Testis (tissue), 5 donors: ENCODE measurements at places on chromosomes 6 and 20. TPM values are rescaled to one million over a fixed set of nuclear protein-coding genes. Genes with fewer than 3 reads are reported as not detected.

- peak; percentile 96 for DNase-seq
Measured at GRCh38 chr6:4358414-4359107, 223.2 kb upstream of the ECI2 start.

DNA sequence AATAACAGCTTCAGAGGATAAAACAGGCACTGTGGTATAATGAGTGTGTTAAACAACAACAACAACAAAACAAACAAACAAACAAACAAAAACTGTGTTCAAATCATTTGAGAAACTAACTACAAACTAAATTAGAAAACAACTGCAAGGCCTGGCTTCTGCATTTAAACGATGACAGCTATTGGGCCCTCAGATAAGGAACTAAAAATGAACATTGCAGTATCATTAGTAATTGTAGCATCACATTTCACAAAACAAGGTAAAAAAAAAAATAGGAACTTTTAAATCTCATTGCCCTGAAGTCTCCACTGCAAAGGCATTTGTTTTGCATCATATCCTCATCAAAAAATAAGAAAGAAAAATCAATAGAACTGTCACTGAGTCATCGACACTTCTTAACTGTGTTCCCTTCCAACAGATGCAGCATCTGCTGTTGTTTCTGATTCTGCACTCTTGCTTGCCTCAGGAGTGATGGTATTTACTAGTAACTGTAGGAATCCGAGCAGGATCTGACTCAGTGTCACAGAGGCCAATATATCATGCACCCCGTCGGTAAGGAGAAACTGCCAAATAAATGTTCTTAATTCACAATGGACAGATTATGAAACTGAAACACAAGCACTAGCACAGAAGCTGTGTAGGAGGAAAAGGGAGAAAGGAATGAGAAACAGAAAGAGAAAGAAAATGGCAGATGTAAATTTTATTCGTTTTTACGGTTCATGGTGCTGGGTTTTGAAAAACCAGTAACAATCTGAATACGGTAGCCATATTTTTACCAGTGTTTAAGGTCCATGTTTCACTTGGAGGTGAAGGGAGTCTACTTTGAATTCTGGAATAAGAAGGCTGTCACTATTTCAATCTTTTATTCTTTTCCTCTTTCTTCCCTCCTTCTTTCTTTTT is 365.7 kb upstream of the EPHA7 start:
- no peak for DNase-seq

Gene TDRD6
- 28.1 TPM for total RNA-seq

DNA sequence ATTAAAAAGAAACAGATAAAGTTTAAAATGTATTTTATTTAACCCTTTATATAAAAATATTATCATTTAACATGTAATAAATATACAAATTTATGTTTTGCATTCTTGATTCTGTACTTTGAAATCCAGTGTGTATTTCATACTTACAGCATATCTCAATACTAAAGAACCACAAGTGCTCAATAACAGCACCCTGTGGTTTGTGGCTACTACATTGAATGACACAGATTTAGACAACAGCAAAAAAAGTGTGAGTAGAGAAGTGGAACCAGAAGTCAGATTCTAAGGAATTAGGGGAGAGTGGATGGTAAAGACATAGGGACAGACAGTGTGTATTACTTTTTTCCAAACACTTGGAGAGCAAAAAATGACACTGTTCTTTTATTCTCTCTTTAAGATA is 524.5 kb downstream of the BMP2 start:
- no peak for DNase-seq

Gene GCNT2
- total RNA-seq, result 28.0 TPM
